C1 segment of cervical spinal cord (tissue), 14 donors: ENCODE measurements at places on chromosomes 5 and 9.

DNA sequence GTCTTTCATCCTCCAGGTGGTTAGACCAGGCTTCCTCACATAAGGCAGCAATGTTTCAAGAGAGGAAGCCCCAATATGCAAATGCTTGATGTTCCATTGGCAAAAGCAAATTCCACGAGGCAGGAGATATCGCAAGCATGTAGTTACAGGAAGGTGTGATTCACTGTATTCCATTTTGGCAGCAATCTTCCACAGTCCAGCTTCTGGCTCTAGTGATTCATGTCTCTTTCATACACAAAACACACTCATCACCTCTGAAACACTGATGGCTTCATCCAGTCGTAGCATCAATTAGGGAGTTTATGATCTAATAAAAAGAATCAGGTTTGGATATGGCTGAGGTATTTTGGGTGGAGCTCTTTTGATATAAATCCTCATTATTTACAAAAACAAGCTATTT, 552.2 kb upstream of the RIOK2 start:
- DNase-seq: no peak

GRCh38 chr9:89603767-89604665, 796 bp upstream of the GADD45G start:
- no peak for DNase-seq

DNA sequence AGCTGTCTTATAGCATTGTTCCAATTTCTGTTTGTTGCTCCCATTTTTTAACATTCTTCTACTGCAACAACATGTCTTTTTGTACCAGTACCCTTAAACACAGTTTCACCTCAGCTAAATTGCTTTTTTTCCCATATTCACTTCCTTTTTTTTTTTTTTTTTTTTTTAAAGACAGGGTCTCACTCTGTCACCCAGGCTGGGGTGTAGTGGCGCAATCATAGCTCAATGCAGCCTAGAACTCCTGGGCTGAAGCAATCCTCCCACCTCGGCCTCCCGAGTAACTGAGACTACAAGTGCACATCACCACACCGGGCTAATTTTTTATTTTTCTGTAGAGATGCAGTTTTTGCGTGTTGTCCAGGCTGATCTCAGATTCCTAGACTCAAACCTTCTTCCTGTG, 161.3 kb downstream of the NIPBL start:
- no peak for DNase-seq

DNA sequence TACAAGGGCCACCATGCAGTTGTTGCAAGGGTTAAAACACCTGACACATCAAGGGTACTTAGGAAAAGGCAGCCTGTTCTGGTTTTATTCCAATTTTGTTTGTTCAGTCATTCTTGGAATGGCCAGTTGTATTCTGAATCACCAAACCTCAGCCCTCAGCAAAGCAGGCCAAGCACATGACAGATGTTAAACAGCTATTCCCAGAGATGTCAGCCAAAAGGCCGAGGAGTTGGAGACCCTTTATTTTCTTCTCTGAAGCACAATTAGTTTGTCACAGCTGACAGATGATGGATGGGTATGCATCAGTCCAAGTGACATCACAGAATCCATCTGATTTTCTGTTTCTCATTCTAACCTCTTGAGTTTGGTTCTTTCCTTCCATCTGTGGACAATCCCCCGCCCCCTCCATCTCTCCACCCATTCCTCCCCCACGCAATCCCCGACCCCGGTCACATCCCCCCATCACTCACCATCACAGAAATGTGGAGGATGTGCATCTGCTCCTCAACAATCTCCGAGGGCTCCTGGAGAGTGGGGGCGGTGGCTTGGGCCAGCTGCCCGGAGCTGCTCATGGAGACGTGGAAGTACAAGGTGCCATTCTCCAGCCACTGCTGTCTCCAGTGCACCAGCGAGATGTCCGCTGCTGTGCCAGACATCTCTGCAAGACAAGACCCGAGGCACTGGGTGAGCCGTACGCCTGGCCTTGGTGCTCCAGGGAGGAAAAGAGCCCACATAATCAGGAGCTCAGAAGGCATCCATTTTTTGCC, 123.8 kb downstream of the ASTN2 start:
- DNase-seq: no peak

DNA sequence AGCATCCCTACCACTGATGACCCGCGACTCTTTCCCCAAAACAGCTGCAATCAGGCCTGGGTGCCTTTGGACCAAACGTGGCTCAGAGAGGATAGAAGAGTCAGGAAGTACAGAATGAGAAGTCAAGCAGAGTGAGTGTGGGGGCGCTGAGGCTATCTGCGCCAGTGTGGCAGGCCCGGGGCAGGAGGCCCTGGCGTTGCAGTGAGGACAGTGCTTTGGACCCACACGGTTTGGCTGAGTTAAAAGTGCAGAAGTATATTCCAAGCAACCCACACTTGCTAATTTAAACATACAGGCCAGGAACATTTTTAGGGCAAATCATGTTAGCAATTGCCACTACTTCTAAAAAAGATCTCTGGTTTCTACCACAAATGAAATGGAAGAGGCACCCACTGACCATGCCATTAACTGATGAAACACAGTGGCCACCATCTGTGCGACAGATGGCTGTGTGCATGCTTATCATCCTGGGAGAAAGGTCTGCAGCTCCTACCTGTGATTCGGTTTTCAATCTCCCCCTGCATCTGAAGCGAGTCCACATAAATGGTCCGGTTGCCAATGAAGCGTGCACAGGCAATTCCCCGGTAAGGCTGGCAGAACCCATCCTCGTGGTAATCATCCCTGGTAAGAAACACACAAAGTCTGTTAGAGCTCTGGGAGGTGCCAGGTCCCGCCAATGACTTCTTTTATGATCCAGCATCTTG, 213.0 kb downstream of the ROR2 start:
- DNase-seq: no peak

GRCh38 chr9:123769719-123770118, 160.2 kb downstream of the DENND1A start:
- peak; percentile 42 for DNase-seq

DNA sequence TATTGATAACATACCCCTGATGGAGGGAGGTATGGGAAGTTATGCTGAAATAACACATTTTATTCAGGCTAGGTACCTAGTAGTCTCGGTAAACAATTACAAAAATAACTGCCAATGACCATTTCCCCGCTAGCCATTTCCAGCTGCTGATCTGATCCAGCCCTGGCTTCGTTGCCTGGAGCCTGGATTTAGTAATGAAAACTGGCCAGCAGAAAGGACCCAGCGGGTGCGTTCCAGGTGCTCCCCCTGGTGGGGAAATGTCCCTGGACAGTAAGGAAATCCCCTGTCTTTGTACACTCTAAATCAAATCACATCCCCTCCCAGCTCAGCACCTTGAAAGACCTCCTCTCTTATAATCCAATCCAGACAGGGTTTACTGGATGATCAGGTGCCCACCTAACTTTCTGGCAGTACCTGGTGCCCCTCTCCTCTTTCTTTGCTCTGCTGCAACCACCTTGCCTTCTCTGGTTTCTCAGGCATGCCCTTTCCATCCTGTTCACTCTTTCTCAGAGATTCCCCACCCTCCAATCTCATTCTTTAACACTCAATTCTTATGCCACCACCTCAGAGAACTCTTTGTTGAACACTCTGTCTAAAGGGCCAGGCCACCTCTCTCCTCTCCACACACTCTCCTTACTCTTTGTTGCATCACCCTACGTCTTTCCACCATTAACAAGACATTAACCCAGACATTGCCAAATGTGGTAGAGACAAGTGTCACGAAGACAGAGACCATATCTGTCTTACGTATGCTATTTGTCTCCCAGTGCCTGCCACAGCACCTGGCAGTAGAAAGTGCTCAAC, 50.1 kb upstream of the SMAD5 start:
- no peak for DNase-seq

DNA sequence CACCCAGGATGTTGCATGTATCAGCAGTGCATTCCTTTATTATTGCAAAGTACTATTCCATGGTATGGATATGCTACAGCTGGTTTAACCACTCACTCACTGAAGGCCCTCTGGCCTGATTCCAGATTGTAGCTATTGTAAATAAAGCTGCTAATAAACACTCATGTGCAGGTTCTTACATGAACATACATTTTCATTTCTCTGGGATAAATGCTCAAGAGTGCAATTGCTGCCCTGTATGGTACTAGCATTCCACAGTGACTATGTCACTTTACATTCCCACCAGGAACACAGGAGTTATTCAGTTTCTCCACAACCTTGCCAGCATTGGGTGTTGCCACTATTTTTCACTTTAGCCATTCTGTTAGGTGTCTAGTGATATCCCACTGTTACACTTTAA, 267.6 kb downstream of the SPOCK1 start:
- no peak for DNase-seq

GRCh38 chr5:53326424-53327153, 153.8 kb upstream of the FST start:
- DNase-seq: no peak

DNA sequence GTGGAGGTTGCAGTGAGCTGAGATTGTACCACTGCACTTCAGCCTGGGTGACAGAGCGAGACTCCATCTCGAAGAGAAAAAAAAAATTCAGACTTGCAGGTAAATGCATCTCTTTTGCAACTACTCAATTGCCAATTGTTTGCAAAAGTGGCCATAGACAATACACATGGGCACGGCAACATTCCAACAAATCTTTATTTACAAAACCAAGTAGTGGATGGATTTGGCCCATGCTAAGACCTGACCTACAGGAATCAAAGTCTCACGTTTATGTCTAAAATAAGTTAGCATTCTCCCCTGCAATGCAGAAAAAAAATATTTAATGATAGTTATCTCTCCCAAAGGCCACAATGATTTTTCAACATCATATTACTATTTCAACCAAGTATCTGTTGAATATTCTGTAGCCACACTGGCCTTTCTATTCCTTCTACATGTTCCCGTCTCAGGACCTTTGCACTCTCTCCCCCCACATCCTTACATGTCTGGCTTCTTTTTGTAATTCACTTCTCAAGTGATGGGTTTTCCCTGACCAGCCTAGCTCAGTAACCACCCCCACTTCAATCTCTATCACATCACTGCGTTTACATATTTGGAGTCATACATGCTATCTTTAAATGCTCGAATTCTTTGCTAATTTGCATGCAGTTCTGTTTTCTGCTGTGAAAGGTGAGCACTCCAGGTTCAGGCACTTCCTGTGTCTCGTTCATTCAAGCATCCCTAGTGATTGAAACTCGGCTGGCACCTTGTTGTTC, 54.2 kb downstream of the FNBP1 start:
- no peak for DNase-seq

DNA sequence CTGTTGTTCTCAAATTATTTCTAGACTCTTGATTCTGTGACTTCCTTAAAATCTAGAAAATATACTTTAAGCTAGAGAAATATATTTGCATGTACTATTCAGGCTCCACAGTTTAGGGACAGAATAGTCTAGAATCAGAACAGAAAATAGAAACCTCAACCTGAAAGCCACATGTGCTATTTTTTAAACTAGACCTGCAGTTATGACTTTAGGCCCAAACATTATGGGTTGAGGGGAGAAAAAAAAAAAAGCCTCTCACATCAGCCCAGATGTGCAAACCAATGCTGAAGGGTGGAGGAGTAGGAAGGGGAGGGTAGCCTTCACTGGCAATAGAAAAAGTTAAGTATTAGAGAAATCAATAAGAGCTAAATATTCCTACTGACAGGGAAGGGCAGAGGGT, 35.7 kb downstream of the ELL2 start:
- DNase-seq: no peak

- DNase-seq: no peak
These were observed 73.4 kb downstream of the C9orf85 start for GRCh38 chr9:71984831-71985281.

GRCh38 chr9:69456201-69456600, 131.2 kb downstream of the ENTREP1 start:
- no peak for DNase-seq

GRCh38 chr5:137402436-137403187, 96.5 kb downstream of the SPOCK1 start:
- no peak for DNase-seq

DNA sequence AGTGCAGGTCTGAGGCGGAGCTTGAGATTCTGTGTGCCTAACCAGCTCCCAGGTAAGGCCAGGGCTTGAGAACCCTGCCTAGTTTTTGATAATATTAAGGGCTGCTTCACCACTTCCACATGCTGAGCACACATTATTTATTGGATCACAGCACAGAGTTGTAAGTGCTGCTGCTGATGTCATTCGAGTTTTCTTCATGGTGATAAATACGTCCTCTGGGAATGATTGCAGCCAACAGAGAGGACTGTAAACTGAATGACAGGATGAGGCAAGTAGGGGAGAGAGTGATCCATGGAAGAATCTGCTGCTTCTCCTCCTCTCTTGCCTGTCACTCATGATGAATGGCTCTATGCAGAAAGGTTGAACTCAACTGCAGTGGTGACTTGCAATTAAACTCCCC, 77.9 kb upstream of the VPS13A start:
- no peak for DNase-seq
